ENCODE measurements at places on chromosomes 16 and 17.

DNA sequence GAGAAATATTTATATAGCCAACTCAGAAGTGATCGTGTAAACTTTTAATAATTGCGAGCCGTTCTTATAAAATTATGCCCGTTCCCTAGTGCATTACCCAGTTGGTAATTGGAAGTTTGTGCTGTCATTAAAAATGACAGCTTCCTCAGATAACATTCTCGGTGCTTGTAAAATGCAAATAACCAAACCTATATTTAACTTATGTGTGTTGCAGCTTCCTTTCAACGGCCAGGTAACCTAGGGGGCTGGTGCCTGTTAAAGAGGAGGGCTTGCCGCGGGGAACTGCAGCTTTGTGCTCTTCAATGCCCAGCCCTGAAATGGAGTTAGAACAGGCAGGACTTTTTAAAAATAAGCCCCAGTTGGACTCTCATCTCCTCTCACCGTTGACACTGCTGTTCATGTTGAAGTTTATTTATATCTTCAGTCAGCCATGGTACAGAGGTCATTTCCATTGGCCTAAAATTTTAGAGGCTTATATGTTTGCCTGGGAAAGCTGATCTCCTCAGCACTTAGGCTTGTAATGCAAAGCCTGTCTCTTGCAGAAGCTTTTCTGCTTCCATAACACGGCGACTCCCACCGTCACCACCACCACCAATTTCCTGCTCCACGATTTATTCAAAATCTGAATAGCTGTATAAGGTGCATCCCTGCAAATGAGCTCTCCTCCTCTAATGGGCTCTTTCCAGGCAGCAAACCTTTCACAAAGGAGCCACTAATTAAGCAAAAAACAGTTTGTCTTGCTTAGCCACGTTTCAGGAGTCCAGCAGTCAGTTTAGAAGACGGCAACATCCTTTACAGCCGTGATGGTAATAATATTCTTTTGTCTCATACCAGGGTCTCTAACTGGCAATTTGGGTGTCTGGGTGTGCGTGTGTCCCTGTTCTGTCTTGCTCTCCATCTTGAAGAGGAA is 74.7 kb downstream of the RPA1 start:
- no peak for DNase-seq

GRCh38 chr16:79656553-79657115 is 56.1 kb upstream of the MAF start:
- no peak for DNase-seq

GRCh38 chr17:62822080-62822904 is 14.2 kb upstream of the MARCHF10 start:
- no peak for DNase-seq

- peak; percentile 92 for DNase-seq
Observed at GRCh38 chr17:55264645-55265298, at the start of gene HLF. Gene HLF (plus strand): TSS chr17:55264960. CDS start chr17:55265485, 525 bp downstream.

- no peak for DNase-seq
Observed at GRCh38 chr17:82838386-82839063, 1.3 kb downstream of the ZNF750 start.

- no peak for DNase-seq
Observed at GRCh38 chr16:7688811-7689210, 356.2 kb downstream of the RBFOX1 start.

DNA sequence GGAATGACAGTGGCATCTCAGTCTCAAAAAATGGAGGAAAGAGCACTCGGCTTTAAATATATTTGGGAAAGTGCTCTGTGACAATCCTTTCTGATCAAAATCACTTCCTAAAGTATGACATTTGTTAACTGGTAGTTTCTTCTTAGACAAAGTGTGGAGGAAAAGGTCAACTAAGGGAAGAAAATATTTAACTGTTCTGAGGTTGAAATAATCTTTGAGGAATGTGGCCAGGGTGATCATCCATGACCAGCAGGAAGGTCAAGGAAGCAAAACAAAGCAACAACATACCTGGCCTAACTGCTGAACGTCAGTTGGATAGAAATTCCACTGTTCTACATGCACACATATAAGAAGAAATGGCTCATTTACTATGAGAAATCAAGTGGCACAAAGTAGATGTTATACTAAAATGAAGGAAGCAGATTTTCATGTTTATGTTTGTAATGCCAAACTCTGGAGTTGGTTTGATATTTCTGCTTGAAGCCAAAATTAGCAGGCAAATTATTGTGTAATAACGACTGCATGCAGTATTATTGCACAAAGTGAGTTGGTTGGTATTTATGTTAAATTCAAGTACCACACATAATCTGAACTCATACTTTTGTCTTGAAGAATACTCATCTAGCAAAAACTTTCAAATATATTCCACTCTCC is 87.3 kb upstream of the CORO6 start:
- DNase-seq = no peak

DNA sequence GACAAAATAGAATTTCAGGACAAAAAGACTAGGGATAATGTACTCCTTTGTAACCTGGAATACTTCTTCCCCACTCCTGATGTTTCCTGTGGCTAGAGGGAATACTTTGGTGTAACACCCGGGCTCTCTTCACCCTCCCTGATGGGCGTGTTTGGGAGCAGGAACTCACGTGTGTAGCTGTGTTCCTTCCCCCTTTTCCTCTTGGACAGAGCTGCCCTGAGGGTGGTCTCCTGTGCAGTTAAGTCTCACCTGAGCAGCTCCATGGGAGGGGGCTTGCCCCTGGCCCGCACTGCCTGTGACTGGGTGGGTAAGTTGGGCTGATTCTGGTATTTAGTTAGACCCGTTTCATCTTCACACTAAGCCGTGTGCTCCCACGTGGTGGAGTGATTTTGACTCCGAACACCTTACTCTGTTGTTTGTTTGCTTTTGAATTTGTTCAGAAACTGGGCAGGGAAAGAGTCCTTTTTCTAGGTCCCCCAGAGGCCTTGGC is 87.9 kb downstream of the OR1D5 start:
- DNase-seq = peak; percentile 68

All from NCI-H524 (cell line).